ENCODE measurements at places on chromosomes 3 and 15.

DNA sequence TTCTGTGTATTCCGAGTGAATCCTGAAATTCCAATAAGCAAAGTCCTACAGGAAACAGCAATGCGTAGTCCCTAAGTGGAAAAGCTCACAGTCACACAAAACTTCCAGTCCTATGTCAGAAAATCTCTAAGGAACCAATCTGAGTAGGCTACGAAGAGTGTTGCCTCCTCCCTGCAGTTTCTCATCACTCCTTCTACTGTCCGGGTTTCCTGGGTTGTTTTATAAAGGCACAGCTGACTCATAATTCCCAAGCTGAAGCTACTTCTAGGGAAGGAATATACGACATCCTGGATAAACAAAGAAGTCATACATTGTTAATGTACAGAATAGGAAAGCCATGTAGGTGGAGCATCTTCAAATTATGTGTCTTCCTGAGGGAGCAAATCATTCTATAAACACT is 65.7 kb upstream of the RGMA start:
- no peak for DNase-seq

- DNase-seq: no peak
These were observed 19.1 kb upstream of the MCTP2 start for GRCh38 chr15:94212291-94212690.

GRCh38 chr3:102511168-102511567 is 76.4 kb downstream of the ZPLD1 start:
- DNase-seq: no peak

- no peak for DNase-seq
These were observed 169.2 kb upstream of the STRIT1 start for GRCh38 chr3:155462672-155463071.

- DNase-seq: no peak
These were observed 253.4 kb downstream of the LPP start for GRCh38 chr3:188407158-188407880.

- DNase-seq: no peak
These were observed 64.7 kb upstream of the ZBTB38 start for GRCh38 chr3:141303481-141304223.

DNA sequence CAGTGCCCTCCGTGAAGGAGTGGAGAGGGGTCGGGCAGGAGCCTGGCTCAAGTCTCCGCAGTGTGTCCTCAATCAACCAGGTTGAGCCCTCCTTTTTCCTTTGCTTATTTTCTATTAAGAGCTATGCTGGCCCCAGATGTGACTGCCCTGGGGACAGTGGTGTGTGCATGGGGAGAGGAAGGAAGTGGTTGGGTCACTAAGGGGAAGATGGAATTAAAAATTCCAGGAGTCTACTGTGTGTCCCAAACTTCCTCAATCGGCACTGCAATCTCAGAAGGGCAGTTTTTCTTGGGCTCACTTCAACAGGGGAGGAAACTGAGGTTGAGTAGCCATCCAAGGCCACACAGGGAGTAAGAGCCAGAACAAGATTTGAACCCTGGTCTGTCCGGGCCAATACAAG is 13.7 kb upstream of the GRIP2 start:
- no peak for DNase-seq

- DNase-seq: no peak
These were observed 28.7 kb upstream of the PFN2 start for GRCh38 chr3:149999421-149999820.

DNA sequence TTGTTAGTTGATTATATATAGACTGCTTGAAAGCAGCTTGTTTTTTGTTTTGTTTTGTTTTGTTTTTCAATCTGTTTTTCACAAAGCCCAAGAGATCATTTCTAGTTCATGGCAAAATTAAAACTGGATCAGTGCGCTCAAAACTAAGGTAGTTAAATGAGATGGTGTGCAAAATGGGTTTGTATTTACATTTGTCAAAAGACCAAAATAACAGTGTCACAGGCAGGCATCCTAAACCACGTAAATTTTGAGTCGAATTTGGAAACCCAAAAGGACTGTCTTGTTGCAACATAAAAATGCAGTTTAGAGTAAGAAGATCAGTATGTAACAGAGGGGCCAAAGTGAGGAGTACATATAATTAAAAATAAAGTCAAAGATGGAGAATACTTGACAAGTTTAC is 2.4 kb downstream of the DMXL2 start:
- DNase-seq: no peak

GRCh38 chr3:132352556-132353143 is 35.4 kb downstream of the ACP3 start:
- DNase-seq: no peak

GRCh38 chr15:96497951-96498350 is 167.5 kb downstream of the NR2F2 start:
- no peak for DNase-seq

- no peak for DNase-seq
These were observed 2.8 kb downstream of the SQOR start for GRCh38 chr15:45637552-45638033.

- no peak for DNase-seq
These were observed 610.0 kb upstream of the TBL1XR1 start for GRCh38 chr3:177807150-177807875.

- no peak for DNase-seq
These were observed 6.8 kb downstream of the CSTA start for GRCh38 chr3:122331886-122332285.

DNA sequence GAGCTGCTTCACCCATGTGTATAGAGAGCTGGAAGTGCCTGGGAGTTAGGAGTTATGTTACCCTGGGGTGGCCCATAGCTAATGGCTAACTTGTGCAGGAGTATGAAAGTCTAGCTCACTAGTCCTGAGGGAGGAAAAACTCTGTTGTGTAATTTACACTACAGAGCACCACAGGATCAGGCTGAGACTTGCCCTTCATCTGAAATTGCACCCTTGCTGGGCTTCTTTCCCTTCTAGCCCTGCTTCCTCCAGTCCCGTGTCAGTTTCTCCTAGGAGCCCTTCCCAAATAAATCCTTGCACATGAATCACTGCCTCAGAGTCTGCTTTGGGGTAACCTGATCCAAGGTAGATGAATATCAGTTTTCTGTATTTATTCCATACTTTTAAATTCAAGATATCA is 40.0 kb downstream of the CTXND1 start:
- DNase-seq: no peak

- no peak for DNase-seq
These were observed 28.5 kb upstream of the CMSS1 start for GRCh38 chr3:99789011-99789721.

DNA sequence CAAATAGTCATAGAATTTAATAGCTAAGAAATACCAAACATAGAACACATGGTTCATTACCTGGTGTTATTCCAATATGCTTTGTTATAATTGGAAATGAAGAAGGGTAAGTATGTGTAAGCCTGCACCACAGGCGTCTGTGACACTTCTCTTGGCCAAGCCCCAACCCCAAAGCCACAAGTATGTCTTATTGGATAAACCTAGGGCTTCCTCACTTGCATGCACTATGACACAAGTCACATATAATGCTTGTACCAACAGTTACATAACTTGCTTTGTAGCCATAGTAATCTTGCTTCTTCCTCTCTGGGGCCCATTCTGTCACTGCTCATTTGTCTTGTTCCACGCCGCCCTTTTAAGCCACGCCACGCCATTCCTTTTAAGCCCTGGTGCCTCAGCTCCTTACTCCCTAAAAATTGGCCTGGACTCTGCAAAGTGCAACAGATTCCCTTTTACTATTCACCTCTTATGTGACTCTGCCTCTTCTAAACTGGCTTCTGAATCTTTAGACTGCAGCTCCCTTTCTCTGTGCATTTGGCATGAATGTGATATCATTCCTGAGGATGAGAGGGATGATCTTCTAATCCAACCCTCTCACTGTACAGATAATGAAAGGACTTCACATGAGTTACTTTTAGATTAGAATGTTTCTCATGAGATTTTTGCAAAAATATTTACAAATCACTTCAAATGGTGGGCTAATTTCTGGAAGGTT is 48.1 kb upstream of the EPHA3 start:
- peak; percentile 46 for DNase-seq

GRCh38 chr3:35857004-35857403 is 217.7 kb downstream of the ARPP21 start:
- no peak for DNase-seq

DNA sequence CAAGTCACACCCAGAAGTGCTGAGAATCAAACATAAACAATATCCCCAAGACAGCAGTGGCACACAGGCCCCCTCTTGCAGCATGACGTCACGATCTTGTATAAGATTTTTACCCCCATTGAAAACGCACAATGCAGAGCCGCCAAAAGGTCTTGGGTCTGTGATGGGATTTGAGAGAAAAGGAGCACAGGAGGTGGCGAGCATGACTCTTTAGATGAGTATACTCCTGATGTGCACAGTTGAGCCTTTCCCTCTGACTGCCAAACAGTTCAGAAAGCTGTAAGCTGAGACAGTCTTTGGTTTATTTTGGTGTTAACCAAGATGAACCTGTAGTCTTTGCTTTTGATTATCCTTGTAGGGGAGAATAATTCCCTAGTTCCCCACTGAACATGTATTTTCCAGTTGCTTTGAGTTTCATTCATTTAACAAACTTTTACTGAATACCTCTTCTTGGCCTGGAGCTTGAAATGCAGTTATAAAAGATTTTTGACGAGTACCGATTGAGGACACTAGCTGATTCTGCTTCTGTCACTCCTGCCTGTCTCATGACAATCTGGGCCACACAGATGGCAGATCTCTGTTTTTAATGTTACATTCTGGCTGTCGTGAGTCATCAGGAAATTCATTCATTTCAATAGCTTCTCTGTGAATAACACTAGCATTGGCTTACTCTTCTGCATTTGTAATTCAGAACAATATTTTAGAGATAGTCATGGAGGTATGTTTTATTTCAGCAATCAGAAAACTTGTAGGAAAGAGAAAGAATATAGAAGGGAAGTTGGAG is 28.9 kb downstream of the CFAP91 start:
- DNase-seq: peak; percentile 20

GRCh38 chr3:10815487-10815886 is 541 bp upstream of the SLC6A11 start:
- DNase-seq: no peak

GRCh38 chr3:122700193-122700592 is 19.6 kb downstream of the PARP14 start:
- no peak for DNase-seq

GRCh38 chr3:119417771-119418512 is 45.5 kb downstream of the TMEM39A start:
- no peak for DNase-seq

- no peak for DNase-seq
These were observed 28.9 kb downstream of the GNB5 start for GRCh38 chr15:52162260-52162659.

DNA sequence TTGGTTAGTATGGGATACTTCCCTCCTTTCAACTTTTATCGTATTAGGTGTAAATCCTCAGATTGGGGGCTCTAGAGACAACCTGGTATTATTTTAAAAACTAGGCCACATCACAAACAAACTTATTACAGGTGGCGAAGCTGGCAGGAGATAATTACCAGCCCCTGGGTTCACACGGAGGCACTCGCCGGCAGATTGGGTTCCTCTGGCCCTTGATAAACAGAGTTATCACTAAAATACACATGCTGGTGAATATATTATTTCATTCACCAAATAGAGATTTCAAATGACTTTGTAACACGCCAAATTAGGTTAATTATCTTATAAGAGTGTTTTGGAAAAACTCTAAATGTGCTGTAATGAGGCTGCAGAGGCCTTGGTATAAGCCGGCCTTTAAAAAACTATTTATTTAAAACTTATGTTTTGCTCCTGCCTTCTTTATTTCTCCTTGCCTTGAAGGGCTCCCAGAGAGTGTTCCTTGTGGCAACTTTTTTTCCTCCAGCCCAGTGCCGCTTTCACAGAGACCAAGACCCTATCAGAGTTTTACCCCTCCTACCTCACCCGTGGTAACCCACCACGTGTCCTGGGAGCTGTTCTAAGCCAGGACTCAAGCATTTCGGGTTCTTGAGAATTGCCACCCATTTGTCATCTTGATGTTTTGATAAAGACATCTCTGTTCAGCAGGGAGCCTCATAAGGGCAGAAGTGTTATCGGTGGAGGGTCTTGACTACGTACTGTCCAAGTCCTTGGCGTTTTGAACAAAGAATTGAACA is 468.6 kb upstream of the CFAP20DC start:
- no peak for DNase-seq

GRCh38 chr15:79769069-79769481 is 127.7 kb downstream of the MTHFS start:
- no peak for DNase-seq

DNA sequence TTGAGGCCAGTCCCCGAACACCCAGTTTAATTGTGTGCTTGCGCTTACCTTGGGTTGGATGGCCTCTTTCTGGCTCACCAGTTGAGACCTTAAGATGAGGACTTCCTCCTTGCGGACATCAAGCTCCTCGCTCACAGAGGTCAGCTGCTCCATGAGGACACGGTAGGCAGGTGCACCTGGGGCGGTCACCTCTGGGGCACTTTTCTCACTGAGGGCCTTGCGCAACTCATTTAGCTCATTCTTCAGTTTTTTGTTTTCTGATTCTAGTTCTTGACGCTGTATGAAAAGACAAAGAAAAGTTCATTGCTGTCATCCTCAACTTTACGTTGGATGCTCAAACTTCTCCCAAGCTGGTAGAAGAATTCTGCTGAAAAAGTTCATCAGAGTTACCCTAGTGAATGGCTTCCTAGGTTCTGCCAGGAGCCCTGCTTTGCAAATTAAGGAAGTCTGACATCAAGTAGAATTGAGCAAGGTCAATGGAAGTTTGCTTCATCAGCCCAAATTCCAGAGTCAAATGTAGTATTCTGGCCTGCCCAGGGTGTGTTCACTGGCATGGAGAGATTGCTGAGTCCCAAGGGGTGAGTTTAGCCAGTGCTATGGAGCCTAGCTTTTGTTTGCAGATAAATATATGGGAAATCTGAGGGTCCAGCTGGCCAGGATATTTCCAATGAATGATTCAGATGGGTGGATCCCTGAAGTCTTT is 55.8 kb upstream of the MYO5C start:
- DNase-seq: no peak

DNA sequence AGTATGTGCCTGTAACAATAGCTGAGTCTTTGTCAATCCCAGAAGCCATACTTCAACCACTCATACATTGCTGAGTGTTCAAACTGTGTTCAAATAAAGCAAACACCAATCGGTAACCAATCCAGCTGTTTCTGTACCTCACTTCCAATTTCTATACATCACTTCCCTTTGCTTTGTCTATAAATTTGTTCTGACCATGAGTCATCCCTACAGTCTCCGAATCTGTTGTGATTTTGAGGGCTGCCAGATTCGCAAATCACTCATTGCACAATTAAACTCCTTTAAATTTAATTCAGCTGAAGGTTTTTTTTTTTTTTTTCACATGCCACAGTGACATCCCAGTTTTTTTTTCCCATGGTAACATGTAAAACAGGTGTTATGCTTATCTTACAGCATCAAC is 870.3 kb downstream of the NAALADL2 start:
- no peak for DNase-seq

DNA sequence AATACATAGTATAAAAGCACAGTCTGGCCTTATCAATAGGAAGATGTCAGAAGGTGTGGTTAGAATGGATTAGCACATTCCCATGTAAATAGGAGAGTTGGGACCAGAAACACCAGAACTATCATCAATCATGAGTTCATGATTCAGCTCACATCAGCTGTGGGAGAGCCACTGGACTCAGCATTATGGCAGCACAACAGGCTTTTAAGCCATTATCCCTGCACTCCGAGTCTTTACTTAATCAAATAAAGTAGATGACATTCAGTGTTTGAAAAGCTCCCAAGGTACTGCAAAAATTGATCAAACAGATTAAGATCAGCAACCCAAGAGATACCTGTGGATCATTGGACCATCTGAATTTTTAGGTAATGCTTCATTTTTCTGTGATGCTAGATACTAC is 24.7 kb downstream of the PARP14 start:
- DNase-seq: no peak
